SJSA1 (cell line): ENCODE measurements at places on chromosomes 12 and 14.

DNA sequence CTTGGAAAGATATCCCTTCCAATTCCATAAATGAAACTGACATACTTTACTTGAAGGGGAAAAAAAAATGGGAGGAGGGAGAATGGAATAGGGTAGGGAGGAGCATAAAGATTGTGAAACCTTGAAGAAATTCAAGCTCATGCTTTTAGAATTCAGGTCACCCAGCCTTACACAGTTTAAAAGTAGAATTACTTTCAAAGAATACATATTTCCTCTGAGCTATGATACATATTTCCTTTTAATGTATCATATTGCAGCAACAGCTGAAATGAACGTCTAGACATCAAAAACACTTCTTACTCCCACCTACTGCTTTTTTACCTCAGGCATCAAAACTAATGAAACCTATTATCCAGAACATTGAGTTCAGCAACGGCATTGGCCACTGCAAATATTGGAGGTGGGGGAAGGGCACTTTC lies 156.0 kb downstream of the MED13L start:
- H3K4me1 ChIP-seq = peaks cover 45% of the 10 kb centered on the region
- no peaks in the 10 kb centered on the region for H3K27me3 ChIP-seq
- no peak for DNase-seq
- H3K4me3 ChIP-seq = peak overlapping the region; percentile 10; the same call in 1 of the 2 replicates
- no peaks in the 10 kb centered on the region for H3K36me3 ChIP-seq

DNA sequence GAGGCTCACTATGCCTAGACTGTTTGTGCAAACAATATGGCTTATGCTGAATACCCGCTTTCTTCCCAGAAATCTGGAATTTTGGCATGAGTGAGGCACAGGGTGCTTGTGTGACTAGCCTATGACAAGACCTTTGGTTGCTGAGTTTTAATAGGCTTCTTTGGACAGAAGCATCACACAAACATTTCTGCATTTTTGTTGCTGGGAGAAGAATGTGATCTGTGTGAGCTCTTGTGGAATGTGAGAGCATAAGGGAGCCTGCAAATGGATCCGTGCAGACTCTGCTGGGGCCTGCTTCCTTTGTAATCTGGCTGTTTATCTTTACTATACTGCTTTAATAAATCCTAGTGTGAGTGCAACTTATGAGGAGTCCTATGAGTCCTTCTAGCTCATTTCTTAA lies 83.0 kb upstream of the ZDHHC17 start:
- DNase-seq = no peak
- H3K27me3 ChIP-seq = no peaks in the 10 kb centered on the region
- H3K36me3 ChIP-seq = no peaks in the 10 kb centered on the region
- no peaks in the 10 kb centered on the region for H3K4me1 ChIP-seq
- no peak overlapping the region for H3K4me3 ChIP-seq

- H3K4me3 ChIP-seq = no peak overlapping the region
- H3K4me1 ChIP-seq = peaks cover 24% of the 10 kb centered on the region
- H3K27me3 ChIP-seq = no peaks in the 10 kb centered on the region
These were observed 6.7 kb upstream of the CDKL1 start for GRCh38 chr14:50403419-50403818.

DNA sequence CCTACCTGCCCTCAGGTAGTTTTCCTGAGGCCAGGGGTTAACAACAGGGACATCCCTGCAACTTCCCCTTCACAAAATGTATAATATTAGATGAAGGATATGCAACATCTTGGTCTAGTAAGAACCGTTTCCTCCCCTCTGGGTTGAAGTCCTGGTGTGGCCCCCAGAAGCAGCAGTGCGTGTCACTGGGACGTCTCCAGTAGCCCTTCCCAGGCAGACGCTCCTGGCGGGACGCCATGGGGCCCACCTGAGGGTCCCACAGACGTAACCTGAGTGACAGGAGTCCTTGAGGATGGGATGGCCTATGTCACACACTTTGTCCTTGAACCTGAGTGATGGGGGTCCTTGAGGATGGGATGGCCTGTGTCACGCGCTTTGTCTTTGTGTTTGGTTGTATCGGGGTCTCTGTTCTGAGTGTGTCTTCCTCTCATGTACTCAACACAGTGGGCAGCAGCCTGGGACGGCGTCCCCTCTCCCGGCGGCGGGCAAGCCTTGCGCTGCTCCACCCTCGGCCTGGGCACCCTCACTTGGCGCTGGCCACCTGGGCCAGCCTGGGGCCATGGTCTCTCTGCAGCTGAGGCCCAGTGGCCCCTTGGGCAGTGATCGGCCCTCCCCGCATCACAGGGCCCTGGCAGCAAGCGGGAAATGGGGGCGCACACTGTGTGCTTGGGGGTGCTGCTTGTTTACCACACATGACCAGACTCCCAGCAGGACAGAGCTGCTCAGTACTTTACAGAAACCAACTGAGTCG lies 14.3 kb upstream of the AMN start:
- no peaks in the 10 kb centered on the region for H3K4me1 ChIP-seq
- no peaks in the 10 kb centered on the region for H3K27me3 ChIP-seq
- no peak overlapping the region for H3K4me3 ChIP-seq
- peaks cover 24% of the 10 kb centered on the region for H3K36me3 ChIP-seq

GRCh38 chr12:9669534-9669933 lies at the start of gene CLEC2D:
CLEC2D (plus strand) TSS chr12:9669713; CDS start chr12:9669735, 22 bp downstream.
- H3K27me3 ChIP-seq = 0 out of 2 replicates have a peak, but pooled peaks cover 3% of the 10 kb centered on the region
- H3K4me1 ChIP-seq = peaks cover 30% of the 10 kb centered on the region
- H3K36me3 ChIP-seq = peaks cover 23% of the 10 kb centered on the region
- H3K27ac ChIP-seq = no peak within 1 kb of the TSS

- H3K27me3 ChIP-seq = no peaks in the 10 kb centered on the region
- no peak overlapping the region for H3K27ac ChIP-seq
- DNase-seq = no peak
- no peak overlapping the region for H3K4me3 ChIP-seq
These were observed 111.3 kb upstream of the SLC16A7 start for GRCh38 chr12:59484575-59484974.

DNA sequence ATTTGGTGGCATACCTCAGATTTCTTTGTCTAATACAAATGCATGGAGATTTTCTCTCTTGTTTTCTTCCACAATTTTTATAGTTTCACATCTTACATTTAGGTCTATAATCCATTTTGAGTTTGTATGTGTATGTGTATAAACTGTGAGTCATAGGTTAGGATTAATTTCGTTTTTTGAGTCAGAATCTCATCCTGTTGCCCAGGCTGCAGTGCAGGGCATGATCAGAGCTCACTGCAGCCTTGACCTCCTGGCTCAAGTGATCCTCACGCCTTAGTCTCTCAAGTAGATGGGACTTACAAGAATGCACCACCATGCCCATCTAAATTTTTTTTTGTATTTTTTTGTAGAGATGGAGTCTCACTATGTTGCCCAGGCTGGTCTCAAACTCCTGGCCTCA lies 71.6 kb downstream of the OTOGL start:
- H3K27me3 ChIP-seq = no peaks in the 10 kb centered on the region
- no peak overlapping the region for H3K27ac ChIP-seq
- no peak for DNase-seq
- no peaks in the 10 kb centered on the region for H3K36me3 ChIP-seq

GRCh38 chr14:71261206-71261605 lies 353.9 kb downstream of the PCNX1 start:
- H3K27ac ChIP-seq = no peak overlapping the region
- DNase-seq = no peak
- H3K36me3 ChIP-seq = no peaks in the 10 kb centered on the region
- no peak overlapping the region for H3K4me3 ChIP-seq

- H3K4me3 ChIP-seq = no peak overlapping the region
- no peak for DNase-seq
- H3K27me3 ChIP-seq = no peaks in the 10 kb centered on the region
- H3K4me1 ChIP-seq = peaks cover 9% of the 10 kb centered on the region
- no peaks in the 10 kb centered on the region for H3K36me3 ChIP-seq
These were observed 74.3 kb downstream of the SUSD6 start for GRCh38 chr14:69685716-69686115.

DNA sequence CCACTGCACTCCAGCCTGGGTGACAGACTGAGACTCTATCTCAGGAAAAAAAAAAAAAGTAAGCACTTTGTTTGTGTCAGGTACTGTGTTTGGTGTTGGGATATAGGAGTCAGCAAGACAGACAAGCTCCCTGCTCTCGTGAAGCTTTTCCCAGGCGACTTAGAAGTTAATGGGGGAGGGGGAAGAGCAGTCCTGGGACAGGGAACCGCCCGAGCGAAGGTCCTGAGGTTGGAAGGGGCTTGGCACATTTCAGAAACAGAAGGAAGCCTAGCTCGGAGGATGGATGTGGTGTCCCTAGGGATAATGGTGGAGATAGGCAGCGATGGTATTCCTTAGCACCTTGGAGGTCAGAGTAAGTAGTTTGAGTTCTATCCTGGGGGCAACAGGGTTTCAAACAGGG lies 8.5 kb upstream of the COX6A1 start:
- no peak overlapping the region for H3K4me3 ChIP-seq
- no peaks in the 10 kb centered on the region for H3K4me1 ChIP-seq
- DNase-seq = no peak
- no peaks in the 10 kb centered on the region for H3K27me3 ChIP-seq
- H3K36me3 ChIP-seq = no peaks in the 10 kb centered on the region

GRCh38 chr14:93970585-93970964 lies 5.8 kb downstream of the ASB2 start:
- peaks cover 41% of the 10 kb centered on the region for H3K4me1 ChIP-seq
- peak overlapping the region; percentile 38 for H3K4me3 ChIP-seq
- H3K27me3 ChIP-seq = no peaks in the 10 kb centered on the region

GRCh38 chr12:121947981-121948380 lies 29.6 kb downstream of the CFAP251 start:
- H3K4me1 ChIP-seq = peaks cover 16% of the 10 kb centered on the region
- no peak for DNase-seq
- no peak overlapping the region for H3K27ac ChIP-seq
- H3K27me3 ChIP-seq = no peaks in the 10 kb centered on the region
- H3K4me3 ChIP-seq = no peak overlapping the region
- peaks cover 6% of the 10 kb centered on the region for H3K36me3 ChIP-seq

DNA sequence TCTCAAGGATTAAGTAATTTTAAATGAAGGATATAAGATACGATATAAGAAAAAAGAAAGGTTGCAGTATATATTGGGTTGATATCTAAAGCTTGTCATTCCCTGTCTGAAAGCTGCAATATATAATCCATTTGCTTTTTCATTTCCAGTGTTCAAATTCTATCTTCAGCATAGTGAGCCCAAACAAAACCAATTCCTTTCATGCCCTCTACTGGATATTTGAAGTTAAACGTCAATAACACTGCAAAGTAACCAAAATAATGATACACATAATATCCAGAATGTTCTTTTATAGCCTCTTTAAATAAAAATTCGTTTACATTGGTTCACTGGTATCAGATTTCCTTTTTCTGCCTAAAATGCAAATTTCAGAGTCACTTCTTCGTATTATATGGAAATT lies 64.5 kb upstream of the DAAM1 start:
- H3K4me3 ChIP-seq = no peak overlapping the region
- no peak overlapping the region for H3K27ac ChIP-seq
- no peaks in the 10 kb centered on the region for H3K4me1 ChIP-seq
- H3K36me3 ChIP-seq = no peaks in the 10 kb centered on the region

- no peak overlapping the region for H3K27ac ChIP-seq
- H3K36me3 ChIP-seq = no peaks in the 10 kb centered on the region
- DNase-seq = no peak
- no peak overlapping the region for H3K4me3 ChIP-seq
- H3K27me3 ChIP-seq = no peaks in the 10 kb centered on the region
These were observed 34.8 kb downstream of the PTHLH start for GRCh38 chr12:27937768-27938167.

DNA sequence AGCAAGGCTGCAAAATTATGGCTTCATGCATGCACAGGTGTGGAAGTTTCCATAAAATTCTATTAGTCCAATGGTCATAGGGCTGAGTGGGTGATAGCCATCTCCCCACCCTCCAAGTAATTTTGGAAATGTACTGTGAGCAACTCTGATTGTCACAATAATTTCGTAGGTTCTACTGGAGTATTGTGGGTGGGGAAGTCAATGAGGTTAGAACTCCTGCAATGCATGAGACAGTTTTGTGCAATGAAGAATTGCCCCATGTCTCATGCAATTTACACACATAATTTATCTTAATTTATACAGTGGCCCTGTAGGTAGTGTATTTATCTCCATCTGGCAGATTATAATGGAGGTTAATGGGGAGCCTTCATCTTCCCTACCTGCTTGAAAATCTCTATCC lies 20.5 kb downstream of the IFNG start:
- no peak for DNase-seq
- no peaks in the 10 kb centered on the region for H3K4me1 ChIP-seq
- H3K27ac ChIP-seq = no peak overlapping the region
- no peaks in the 10 kb centered on the region for H3K36me3 ChIP-seq

GRCh38 chr14:90544566-90544965 lies 147.7 kb downstream of the CALM1 start:
- no peak overlapping the region for H3K27ac ChIP-seq
- no peaks in the 10 kb centered on the region for H3K36me3 ChIP-seq
- no peaks in the 10 kb centered on the region for H3K27me3 ChIP-seq
- DNase-seq = no peak
- H3K4me1 ChIP-seq = no peaks in the 10 kb centered on the region
